ENCODE measurements at places on chromosomes 4 and X. TPM values are rescaled to one million over a fixed set of nuclear protein-coding genes. Genes with fewer than 3 reads are reported as not detected.

Gene CYP2U1
- 13.5 TPM for total RNA-seq

Gene SMR3A
- total RNA-seq, result not detected

Gene COX7B2
- not detected for total RNA-seq

Gene TSPAN7
- total RNA-seq, result 0.26 TPM

Gene CABS1
- not detected for total RNA-seq

Gene CLDN22
- total RNA-seq, result not detected

Gene SHROOM4
- total RNA-seq, result not detected

Gene HTN1
- not detected for total RNA-seq

Gene PAK3
- total RNA-seq, result not detected

Gene CT55
- not detected for total RNA-seq

Gene NHS
- 0.23 TPM for total RNA-seq

Gene HHIP
- total RNA-seq, result 1.7 TPM

Gene COPS4
- total RNA-seq, result 59.2 TPM

Gene VCX2
- not detected for total RNA-seq

Gene LRP2BP
- total RNA-seq, result 0.45 TPM

Gene PPEF2
- total RNA-seq, result 0.06 TPM

Gene CXCL11
- total RNA-seq, result not detected

Gene SSX4B
- total RNA-seq, result not detected

Gene SRPX2
- 62.8 TPM for total RNA-seq

Gene CTPS2
- total RNA-seq, result 10.8 TPM

Gene PNCK
- total RNA-seq, result 0.19 TPM

Gene AREG
- total RNA-seq, result 95.8 TPM

Gene ARMCX1
- 52.3 TPM for total RNA-seq

Gene LRRC66
- total RNA-seq, result 0.32 TPM

Gene RHOXF2
- total RNA-seq, result not detected

Gene MEPE
- total RNA-seq, result not detected

Gene EFNB1
- total RNA-seq, result 7.5 TPM

Gene RTL3
- total RNA-seq, result 0.29 TPM

Gene MAGEH1
- 14.8 TPM for total RNA-seq

Gene FAM184B
- not detected for total RNA-seq

Gene SHROOM2
- 5.1 TPM for total RNA-seq

Gene POLN
- 1.9 TPM for total RNA-seq

Gene PAGE2B
- not detected for total RNA-seq

Gene CRLF2
- not detected for total RNA-seq

Gene PNMA5
- total RNA-seq, result not detected

Gene S100G
- not detected for total RNA-seq

Gene HEPH
- 33.6 TPM for total RNA-seq

Gene ADH7
- not detected for total RNA-seq

Gene TMPRSS11E
- total RNA-seq, result not detected

Gene PDCL2
- total RNA-seq, result not detected

Gene NR3C2
- 2.1 TPM for total RNA-seq

Gene SPACA5
- not detected for total RNA-seq

Gene NUDT11
- total RNA-seq, result 14.1 TPM

Gene KLHL34
- total RNA-seq, result not detected
